CD4-positive, CD25-positive, alpha-beta regulatory T cell (primary cell): ENCODE measurements at places on chromosomes 1 and 21. TPM values are rescaled to one million over a fixed set of nuclear protein-coding genes. Genes with fewer than 3 reads are reported as not detected.

- no peak overlapping the region for H3K27ac ChIP-seq
- H3K36me3 ChIP-seq, result no peaks in the 10 kb centered on the region
- peaks cover 17% of the 10 kb centered on the region for H3K4me1 ChIP-seq
- H3K27me3 ChIP-seq, result peaks cover 10% of the 10 kb centered on the region
- DNase-seq, result no peak
These were observed 1.9 kb downstream of the C1orf198 start for GRCh38 chr1:230866171-230867070.

DNA sequence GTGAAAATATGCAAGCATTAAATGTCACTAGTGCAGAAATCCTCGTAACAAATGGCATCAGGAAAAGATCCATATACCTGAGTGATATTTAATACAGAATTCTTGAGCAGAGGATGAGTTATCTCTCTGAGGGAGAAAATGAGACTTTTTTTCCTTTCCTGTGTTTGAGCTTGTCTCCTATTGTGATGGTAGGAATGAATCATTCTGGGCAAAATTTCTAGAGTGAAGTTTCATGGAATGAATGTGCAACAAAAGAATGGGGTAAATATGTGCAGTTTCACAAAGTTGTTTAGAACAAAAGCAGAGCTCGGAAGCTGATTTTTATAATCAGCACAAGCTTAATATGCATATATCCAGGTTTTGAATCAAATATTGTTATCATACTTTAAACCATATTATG, 4.6 kb downstream of the CTPS1 start:
- DNase-seq, result no peak
- H3K27me3 ChIP-seq, result no peaks in the 10 kb centered on the region
- peaks cover 48% of the 10 kb centered on the region for H3K36me3 ChIP-seq
- no peak overlapping the region for H3K27ac ChIP-seq
- H3K4me3 ChIP-seq, result no peak overlapping the region
- peaks cover 23% of the 10 kb centered on the region for H3K4me1 ChIP-seq

GRCh38 chr1:15623435-15623834, 6.2 kb downstream of the DDI2 start:
- H3K27me3 ChIP-seq, result no peaks in the 10 kb centered on the region
- no peak overlapping the region for H3K27ac ChIP-seq
- no peak for DNase-seq
- H3K36me3 ChIP-seq, result peaks cover 25% of the 10 kb centered on the region
- H3K4me1 ChIP-seq, result peaks cover 63% of the 10 kb centered on the region

The CCDC181 gene
- not detected for polyA plus RNA-seq

- H3K27me3 ChIP-seq, result peaks cover 10% of the 10 kb centered on the region
- H3K4me3 ChIP-seq, result no peak overlapping the region
- H3K27ac ChIP-seq, result no peak overlapping the region
- no peak for DNase-seq
These were observed 15.6 kb downstream of the FCGR2B start for GRCh38 chr1:161678500-161678899.

- H3K27me3 ChIP-seq, result no peaks in the 10 kb centered on the region
- no peak for DNase-seq
- no peak overlapping the region for H3K27ac ChIP-seq
These were observed 479.4 kb downstream of the OMA1 start for GRCh38 chr1:58067082-58067481.
